ENCODE measurements at places on chromosomes 5 and 9.

DNA sequence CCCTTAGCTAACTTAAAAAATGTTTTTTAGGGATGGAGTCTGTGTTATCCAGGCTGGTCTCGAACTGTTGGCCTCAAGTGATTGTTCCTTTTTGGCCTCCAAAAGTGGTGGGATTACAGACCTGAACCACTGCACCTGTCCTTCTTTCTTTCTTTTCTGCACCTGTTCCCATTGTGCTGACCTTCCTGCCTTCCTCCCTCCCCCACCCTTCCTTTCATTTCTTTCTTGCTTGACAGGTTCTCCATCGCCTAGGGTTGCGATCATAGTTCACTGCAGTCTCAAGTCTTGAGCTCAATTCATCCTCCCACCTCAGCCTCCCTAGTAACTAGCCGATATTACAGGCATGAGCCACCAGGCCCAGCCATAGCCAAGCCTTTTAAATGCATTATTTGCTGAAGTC lies 20.6 kb downstream of the JMY start:
- DNase-seq, result no peak

- no peak for DNase-seq
Measured at GRCh38 chr9:92983984-92984589, 36.8 kb downstream of the FGD3 start.

GRCh38 chr5:7770436-7770835 lies 80.5 kb downstream of the CFAP90 start:
- no peak for DNase-seq

- no peak for DNase-seq
Measured at GRCh38 chr5:126531543-126532120, 63.4 kb downstream of the ALDH7A1 start.

DNA sequence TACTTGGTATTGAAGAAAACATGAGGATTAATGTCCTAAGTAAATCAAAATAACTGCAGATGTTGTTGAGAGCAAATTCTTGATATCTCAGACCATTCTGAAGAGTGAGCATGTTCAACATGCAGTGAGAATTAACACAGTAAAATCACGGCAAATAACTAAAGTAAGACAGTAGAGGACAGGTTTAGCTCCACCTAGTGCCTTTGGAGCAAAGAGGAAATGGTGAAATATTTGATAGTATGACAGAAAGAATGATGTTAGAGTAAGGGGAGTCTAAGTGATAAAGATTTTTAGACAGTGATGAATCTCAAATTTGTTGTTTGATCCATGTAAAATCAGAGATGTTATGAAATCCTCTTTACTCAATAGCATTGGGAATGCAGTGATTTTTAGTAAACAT lies 424.2 kb downstream of the TMEM161B start:
- no peak for DNase-seq

- DNase-seq, result no peak
Measured at GRCh38 chr5:76960004-76960625, 7.3 kb downstream of the CRHBP start.

GRCh38 chr5:137055271-137055872 lies 443.8 kb downstream of the SPOCK1 start:
- no peak for DNase-seq

DNA sequence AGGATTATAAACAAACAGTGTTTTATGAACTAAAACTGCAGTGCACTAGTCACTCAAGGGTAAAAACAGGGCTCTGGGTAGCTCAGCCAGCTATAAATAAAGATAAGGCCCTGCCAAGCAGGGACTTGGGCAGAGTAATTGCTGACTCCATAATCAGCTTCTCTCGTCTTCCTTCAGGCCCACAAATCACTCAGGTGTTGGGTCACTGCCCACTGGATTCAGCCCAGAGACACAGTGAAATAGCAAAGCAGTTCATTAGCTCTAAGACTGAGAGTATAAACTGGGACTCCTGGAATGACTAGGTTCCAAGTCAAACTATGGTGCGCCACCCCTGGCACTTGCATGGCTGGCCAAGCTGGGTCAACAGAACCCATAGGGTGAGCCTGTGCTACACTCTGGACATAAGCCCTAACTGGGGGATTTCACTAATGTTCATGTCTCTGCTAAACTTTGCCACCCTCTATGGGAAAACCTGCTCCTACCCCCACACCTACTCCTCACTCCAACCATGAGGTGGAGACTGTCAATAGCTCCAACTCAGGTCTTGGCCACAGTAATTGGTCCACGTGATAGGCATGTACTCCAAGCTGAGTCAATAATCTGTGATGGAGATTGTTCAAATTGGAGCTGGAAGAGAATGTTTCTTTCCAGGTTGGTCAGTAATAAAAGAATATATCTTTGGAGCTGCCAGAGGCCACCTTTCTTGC lies 158.5 kb downstream of the SLIT3 start:
- no peak for DNase-seq

DNA sequence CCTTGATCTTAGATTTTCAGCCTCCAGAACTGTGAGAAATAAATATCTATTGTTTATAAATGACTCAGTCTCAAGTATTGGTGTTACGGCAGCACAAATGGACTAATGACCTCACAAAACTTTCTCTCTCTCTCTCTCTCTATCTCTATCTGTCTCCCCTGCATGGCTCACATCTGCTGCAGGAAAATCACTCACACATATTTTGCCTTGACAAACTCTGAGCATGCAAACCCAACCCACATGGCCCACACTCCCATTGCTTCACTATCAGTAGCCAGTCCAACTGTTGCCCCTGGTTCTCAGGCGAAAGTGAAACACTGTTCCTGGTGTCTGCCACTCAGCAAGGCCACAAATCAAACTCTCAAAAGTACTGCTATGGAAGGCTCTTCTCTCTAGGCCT lies 66.4 kb upstream of the PIK3R1 start:
- no peak for DNase-seq

GRCh38 chr5:65126542-65127069 lies 355.1 kb downstream of the ADAMTS6 start:
- no peak for DNase-seq

DNA sequence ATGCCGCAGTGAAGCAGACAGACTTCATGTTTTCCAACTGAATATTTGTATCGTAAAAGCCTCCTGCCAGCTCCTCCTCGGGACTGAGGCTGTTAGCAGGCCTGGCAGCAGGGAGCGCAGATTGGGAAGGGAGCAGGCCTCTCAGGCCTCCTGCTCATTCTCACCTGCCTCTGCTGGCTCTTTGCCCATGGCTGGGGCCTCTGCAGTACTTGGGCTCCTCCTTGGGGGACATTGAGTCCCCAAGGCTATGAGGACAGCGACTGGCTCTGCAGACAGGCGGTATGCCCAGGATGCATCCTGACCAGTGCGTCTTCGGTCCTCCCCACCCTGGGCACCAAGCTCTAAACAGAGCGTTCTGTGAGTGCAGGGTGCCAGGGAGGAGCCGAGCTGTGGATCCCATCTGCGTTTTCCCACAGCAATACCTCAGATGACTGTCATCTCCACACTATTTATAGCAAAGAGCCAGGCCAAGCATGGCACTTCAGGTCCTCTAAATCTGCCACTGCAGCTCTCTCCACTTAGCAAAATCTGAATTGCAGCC lies 38.7 kb downstream of the TSTD2 start:
- no peak for DNase-seq
